Muscle of leg (tissue), 16 donors: ENCODE measurements at places on chromosomes 7 and 10. TPM values are rescaled to one million over a fixed set of nuclear protein-coding genes. Genes with fewer than 3 reads are reported as not detected.

Gene ZWINT
- 18.4 TPM for total RNA-seq

Gene LRRN3
- total RNA-seq = 10.1 TPM

Gene DNMBP
- 11.8 TPM for total RNA-seq

Gene AKR1C8
- 0.09 TPM for total RNA-seq

Gene BICC1
- 23.8 TPM for total RNA-seq

Gene PNLIPRP3
- total RNA-seq = 0.04 TPM

Gene MAD1L1
- total RNA-seq = 38.7 TPM

Gene C10orf53
- not detected for total RNA-seq

Gene RBP4
- total RNA-seq = 2.0 TPM

Gene ZNF680
- total RNA-seq = 14.1 TPM
